ENCODE measurements at places on chromosomes 7 and 10.

DNA sequence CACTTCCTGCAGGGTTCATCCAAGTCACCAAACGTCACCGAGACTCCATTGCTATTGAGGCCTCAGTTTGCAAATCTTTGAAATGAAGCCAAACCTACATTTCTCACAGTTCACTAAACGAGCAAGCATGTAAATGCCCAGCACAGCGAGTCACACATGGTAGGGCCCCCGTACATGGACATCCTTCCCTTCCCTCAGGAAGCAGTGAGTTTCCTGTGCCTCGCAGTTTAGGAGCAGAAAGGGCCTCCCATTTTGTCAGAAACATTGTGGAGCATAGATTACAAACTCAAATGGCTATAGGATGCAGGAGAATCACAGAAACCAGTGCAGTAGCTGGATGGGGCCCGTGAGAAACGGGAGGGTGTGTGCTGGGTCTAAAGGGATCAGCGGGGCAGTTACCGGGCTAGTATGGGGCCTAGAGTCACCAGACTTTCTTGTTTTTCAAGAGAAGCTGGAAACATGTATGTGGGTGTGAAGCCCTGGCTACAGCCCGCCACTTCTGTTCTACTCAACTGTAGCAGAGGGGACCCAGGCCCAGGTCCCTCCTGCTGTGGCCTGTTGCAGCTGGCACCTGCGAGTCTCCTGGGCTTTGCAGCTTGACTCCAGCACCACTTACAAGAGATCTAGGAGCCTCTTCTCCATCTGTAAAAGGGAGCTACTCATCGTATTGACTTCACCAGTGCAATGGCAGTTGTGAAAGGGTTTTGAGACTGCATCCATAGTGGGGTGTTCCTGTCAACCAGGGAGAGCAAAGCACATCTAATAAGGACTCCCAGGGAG, 14.2 kb upstream of the SLC18A3 start:
- peaks cover 6% of the 10 kb centered on the region for H3K4me1 ChIP-seq
- no peaks in the 10 kb centered on the region for H3K36me3 ChIP-seq
- DNase-seq = no peak
- H3K27me3 ChIP-seq = peaks cover 37% of the 10 kb centered on the region
- no peak overlapping the region for H3K27ac ChIP-seq

- peaks cover 14% of the 10 kb centered on the region for H3K4me1 ChIP-seq
- no peak overlapping the region for H3K27ac ChIP-seq
- H3K36me3 ChIP-seq = no peaks in the 10 kb centered on the region
- DNase-seq = no peak
Measured at GRCh38 chr7:115356999-115357702, 435.3 kb downstream of the MDFIC start.

DNA sequence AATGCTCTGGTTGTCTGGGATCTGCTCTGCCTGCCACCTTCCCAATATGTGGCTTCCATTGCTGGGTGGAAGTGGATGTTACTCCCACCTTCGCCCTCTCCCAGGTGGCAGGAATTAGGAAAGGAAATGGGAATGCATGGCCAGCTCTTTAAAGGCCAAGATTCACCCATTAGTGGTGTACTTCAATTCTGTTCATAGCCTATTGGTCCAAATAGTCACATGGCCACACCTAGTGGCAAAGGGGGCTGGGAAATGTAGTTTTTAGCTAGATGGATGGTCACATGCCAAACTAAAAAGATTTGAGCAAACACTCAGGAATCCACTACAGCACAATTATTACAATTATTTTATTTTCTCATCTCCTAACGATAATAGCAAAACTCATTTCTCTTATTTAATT, 135.1 kb downstream of the NPY start:
- no peak overlapping the region for H3K27ac ChIP-seq
- H3K4me3 ChIP-seq = no peak overlapping the region
- no peaks in the 10 kb centered on the region for H3K36me3 ChIP-seq
- no peak for DNase-seq
- H3K4me1 ChIP-seq = peaks cover 3% of the 10 kb centered on the region

- no peak overlapping the region for H3K4me3 ChIP-seq
- peaks cover 10% of the 10 kb centered on the region for H3K4me1 ChIP-seq
- no peaks in the 10 kb centered on the region for H3K27me3 ChIP-seq
- no peaks in the 10 kb centered on the region for H3K36me3 ChIP-seq
- DNase-seq = no peak
Measured at GRCh38 chr10:9823268-9823930, 1194.3 kb upstream of the CELF2 start.

DNA sequence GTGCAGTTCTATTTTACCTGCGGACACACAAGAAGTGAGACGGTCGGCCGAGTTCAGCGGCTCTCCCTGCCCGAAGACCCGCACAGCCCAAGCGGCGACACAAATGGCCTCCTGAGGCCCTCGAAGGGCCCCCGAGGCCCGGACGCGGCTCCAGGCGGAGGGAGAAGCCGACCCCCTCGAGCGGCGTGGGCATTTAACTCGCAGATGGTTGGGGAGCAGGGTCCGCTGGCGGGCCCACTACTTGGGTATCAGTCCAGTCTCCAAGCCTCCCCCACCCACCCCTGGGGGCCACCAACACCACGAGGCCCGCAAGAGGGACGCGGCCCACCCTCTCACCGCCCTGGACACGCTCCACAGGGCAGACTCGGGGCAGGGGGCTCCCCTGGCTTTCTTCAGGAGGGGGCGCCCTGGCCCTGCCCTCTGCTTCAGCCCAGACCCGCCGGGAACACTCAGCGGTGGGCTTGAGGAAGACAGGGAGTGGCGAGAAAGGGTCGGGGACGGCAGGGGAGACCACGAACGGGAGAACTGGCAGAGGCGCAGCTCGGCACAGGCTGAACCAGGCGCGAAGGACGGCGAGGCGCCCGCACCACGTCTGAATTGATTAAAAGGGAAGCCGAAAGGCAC, 1.7 kb downstream of the IGF2BP3 start:
- H3K36me3 ChIP-seq = peaks cover 8% of the 10 kb centered on the region
- H3K4me3 ChIP-seq = peak overlapping the region; percentile 98
- H3K4me1 ChIP-seq = peaks cover 32% of the 10 kb centered on the region
- DNase-seq = peak; percentile 73

DNA sequence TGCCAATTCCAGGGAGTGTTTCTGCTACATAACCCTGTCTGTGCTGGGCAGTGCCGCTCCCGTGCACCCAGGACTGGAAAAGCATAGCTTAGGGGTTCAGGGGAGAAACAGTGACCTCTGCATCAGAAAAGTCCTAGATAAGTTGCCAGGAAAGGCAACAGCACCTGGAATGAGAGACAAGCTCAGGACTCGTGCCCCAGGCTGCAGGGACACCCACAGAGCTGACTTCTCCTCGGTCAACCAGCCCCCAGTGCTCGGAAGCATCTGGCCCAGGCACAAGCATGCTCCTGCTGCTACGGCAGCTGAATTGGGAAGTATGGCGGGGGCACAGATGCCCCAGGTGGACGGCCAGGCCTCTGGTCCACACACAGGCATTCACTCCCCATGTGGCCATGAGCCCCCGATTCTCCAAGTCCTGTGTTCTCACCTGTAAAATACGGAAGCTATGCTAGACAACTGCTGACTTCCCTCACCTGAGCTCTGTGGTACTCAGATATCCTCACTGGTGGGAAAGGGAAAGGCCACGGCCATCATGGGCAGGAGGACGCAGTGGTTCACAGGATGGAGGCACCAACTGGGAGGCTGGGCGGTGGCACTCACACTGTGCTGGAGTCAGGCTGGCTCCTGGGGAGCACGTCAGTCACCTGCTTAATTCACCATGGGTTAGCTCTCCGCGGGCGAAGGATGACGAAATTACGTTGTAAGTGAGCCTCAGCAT, 220.5 kb downstream of the PTPRN2 start:
- H3K4me3 ChIP-seq = no peak overlapping the region
- DNase-seq = no peak
- no peak overlapping the region for H3K27ac ChIP-seq
- peaks cover 17% of the 10 kb centered on the region for H3K27me3 ChIP-seq
- no peaks in the 10 kb centered on the region for H3K4me1 ChIP-seq

GRCh38 chr7:25515633-25516275, 287.5 kb upstream of the NPVF start:
- no peak for DNase-seq
- H3K4me1 ChIP-seq = peaks cover 4% of the 10 kb centered on the region
- H3K4me3 ChIP-seq = no peak overlapping the region
- H3K36me3 ChIP-seq = no peaks in the 10 kb centered on the region

- no peaks in the 10 kb centered on the region for H3K4me1 ChIP-seq
- H3K27ac ChIP-seq = no peak overlapping the region
- no peaks in the 10 kb centered on the region for H3K27me3 ChIP-seq
- H3K36me3 ChIP-seq = no peaks in the 10 kb centered on the region
Measured at GRCh38 chr10:42898037-42898960, 115.7 kb downstream of the BMS1 start.

DNA sequence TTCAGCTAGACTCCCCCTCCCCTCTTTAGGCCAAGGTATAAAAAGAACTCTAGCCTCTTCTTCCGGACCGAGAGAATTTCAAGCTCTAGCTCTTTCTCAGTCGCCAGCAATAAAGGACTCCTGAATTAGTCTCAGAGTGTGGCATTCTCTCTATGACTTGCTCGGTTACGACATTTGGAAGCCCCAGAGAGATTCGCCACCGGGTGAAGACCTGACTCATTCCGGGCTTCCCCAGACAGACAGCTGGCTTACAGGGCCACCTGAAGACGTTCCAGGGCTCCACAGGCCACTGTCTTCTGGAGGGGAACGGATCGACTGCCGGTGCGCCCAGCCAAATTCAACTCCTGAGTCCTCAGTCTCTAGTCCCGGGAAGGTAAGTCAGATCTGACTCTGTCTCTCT, at the start of gene AKR1B15:
Gene AKR1B15 (plus strand): TSS at position 234 of the 400 bp plus-strand sequence. CDS start 15,510 bp downstream, outside the sequence.
- peaks cover 34% of the 10 kb centered on the region for H3K4me1 ChIP-seq
- peak within 1 kb of the TSS; percentile 89 for H3K27ac ChIP-seq
- H3K36me3 ChIP-seq = no peaks in the 10 kb centered on the region
- peak within 1 kb of the TSS; percentile 83 for H3K4me3 ChIP-seq
- no peak for DNase-seq

DNA sequence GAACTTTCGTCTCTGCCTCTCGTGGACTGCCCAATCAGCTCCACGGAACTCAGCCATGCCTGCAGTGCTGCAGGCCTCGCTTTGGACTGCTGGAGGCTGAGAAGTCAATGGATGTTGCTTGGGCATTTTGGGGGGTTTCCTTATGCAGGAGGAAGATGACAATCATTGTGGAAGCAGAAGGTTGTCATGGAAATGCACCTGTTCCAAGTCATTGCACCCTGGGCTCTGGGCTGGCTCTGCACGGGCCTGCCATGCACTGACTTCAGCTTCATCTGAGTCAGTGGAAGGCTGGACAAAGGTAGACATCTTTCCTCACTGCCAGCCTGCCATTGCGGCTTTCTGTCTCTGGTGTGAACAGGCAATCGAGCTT, 217.3 kb downstream of the RPS24 start:
- H3K36me3 ChIP-seq = no peaks in the 10 kb centered on the region
- no peak overlapping the region for H3K4me3 ChIP-seq
- DNase-seq = no peak
- H3K27me3 ChIP-seq = no peaks in the 10 kb centered on the region
- H3K27ac ChIP-seq = no peak overlapping the region
- peaks cover 25% of the 10 kb centered on the region for H3K4me1 ChIP-seq

- H3K4me3 ChIP-seq = peak overlapping the region; percentile 60
- H3K4me1 ChIP-seq = peaks cover 7% of the 10 kb centered on the region
- H3K27ac ChIP-seq = peak overlapping the region; percentile 80
- H3K27me3 ChIP-seq = no peaks in the 10 kb centered on the region
Measured at GRCh38 chr7:114843102-114843501, 78.8 kb upstream of the MDFIC start.

GRCh38 chr7:40716052-40716451, 581.2 kb downstream of the SUGCT start:
- H3K4me3 ChIP-seq = peak overlapping the region; percentile 8
- peak overlapping the region; percentile 56 for H3K27ac ChIP-seq
- no peaks in the 10 kb centered on the region for H3K27me3 ChIP-seq
- H3K36me3 ChIP-seq = no peaks in the 10 kb centered on the region

DNA sequence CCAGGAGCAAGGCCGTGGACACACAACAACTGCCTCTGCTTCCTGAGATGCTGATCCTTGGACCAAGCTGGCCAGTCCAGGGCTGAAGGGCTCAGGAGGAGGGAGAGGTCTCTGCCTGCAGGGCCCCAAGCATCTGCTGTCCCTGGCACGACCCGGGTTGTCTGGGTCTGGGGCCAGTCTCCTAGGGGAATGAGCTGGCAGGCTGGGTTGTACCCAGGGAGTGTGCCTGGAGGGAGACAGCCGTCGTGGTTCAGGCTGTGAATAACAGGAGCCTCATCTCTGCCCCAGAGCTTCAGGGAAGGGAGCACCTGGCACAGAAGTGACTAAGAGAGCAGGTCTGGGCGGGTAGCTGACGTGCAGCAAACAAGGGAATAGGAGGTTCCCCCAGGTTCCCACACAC, 17.9 kb upstream of the SERPINE1 start:
- H3K36me3 ChIP-seq = no peaks in the 10 kb centered on the region
- H3K27me3 ChIP-seq = peaks cover 5% of the 10 kb centered on the region
- DNase-seq = no peak
- no peaks in the 10 kb centered on the region for H3K4me1 ChIP-seq
- H3K4me3 ChIP-seq = no peak overlapping the region

DNA sequence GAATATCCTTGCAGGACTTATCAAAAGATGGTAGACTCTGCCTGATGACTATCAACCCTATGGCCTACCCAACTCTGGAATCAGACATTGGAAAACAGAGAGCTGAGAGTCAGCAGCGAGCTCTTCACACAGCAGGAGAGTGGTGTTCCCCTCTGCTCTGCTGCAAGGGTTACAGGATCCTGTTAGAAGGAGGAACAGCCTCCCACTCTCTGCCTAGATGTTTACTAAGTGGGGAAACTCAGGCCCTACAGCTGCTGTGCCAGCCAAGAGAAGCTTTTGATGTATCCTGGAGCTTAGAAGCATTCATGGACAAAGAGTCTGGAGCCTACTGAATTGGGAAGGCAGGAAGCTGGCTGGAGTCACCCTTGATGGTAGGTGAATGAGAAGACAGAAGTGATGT, 104.6 kb downstream of the ABLIM1 start:
- H3K4me1 ChIP-seq = no peaks in the 10 kb centered on the region
- no peak for DNase-seq
- H3K27me3 ChIP-seq = no peaks in the 10 kb centered on the region

- no peak overlapping the region for H3K27ac ChIP-seq
- peaks cover 18% of the 10 kb centered on the region for H3K4me1 ChIP-seq
- H3K36me3 ChIP-seq = no peaks in the 10 kb centered on the region
- peaks cover 3% of the 10 kb centered on the region for H3K27me3 ChIP-seq
Measured at GRCh38 chr10:79483948-79484347, 28.4 kb upstream of the EIF5AL1 start.

DNA sequence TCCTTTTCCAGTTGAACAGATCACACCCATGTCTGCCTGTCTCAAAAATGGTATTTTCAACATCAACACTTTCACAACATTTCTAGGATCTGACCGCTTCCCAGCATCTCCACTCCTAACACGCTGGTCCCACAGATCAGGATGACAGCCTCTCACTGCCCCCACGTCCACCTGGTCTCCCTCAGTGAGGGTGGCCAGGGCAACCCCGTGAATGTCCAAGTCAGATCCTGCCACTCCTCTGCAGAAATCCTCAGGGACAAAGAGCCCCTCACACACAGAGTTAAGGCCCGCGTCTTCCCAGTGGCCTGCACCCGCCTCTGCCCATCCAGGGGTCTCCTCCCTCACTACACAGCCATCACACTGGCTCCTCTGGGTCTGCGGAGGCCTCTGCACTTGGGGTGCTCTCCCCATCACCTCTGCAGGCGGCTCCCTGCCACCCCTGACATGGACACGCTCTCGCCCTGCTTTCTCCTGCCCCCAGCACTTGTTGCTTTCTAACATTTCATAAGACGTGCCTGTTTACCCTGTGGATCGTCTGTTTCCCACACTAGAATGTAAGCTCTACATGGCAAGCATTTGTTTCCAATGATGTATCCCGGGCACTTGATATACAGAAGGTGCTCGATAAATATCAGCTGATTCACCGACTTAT, 20.0 kb downstream of the GNA12 start:
- H3K27me3 ChIP-seq = no peaks in the 10 kb centered on the region
- H3K4me3 ChIP-seq = peak overlapping the region; percentile 13
- peaks cover 20% of the 10 kb centered on the region for H3K36me3 ChIP-seq
- peaks cover 58% of the 10 kb centered on the region for H3K4me1 ChIP-seq
- no peak for DNase-seq
